ENCODE measurements at places on chromosomes 1 and 21.

GRCh38 chr1:41243079-41243385 lies 926 bp upstream of the SCMH1 start:
- DNase-seq: no peak

DNA sequence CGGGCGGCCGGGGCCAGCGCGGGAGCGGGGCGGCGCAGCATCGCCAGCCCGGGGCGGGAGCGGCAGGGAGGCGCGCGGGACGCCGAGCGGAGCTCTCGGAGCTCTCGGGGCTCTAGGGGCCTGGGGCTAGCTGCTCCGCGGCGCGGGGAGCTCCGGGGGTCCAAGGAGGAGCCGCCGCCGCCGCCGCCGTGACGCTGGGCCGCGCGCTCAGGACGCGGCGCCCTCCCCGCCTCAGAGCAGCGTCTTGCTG lies 147 bp downstream of the CLSTN1 start:
- DNase-seq: no peak

GRCh38 chr1:241607497-241607896 lies 32.7 kb downstream of the CHML start:
- DNase-seq: no peak

DNA sequence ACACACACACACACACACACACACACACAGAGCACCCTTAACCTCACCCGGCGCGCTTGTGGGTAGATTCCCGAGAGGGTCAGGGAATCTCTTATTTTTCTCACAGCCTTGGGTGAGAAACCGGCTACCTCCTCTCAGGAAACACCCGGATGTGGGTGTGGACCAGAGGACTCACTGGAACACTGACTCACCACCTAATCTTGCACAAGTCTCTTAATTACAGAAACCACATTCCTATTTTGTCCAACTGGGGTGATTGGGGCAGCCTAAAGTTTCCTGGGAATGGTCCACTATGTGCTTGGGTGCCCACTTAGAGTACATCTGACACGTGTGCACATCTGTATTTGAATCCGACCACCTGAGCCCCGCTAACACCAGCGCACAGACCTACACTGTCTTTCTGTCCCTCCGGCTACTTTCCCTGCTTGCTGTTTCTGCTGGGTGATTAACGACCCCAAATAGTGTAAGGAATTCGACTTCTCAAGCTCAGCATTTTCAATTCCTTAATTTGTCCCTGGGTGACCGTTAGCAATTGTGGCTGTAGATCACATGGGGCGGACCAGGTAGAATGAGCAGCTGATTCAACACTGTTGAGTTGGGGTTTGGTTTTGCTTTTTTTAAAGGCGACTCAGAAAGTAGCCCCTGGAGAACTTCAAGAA lies 14.0 kb upstream of the TBX15 start:
- no peak for DNase-seq

GRCh38 chr21:41207401-41208375 lies 39.7 kb downstream of the BACE2 start:
- DNase-seq: peak; percentile 10

GRCh38 chr1:228515200-228515834 lies 28.1 kb downstream of the RNF187 start:
- DNase-seq: peak; percentile 18

DNA sequence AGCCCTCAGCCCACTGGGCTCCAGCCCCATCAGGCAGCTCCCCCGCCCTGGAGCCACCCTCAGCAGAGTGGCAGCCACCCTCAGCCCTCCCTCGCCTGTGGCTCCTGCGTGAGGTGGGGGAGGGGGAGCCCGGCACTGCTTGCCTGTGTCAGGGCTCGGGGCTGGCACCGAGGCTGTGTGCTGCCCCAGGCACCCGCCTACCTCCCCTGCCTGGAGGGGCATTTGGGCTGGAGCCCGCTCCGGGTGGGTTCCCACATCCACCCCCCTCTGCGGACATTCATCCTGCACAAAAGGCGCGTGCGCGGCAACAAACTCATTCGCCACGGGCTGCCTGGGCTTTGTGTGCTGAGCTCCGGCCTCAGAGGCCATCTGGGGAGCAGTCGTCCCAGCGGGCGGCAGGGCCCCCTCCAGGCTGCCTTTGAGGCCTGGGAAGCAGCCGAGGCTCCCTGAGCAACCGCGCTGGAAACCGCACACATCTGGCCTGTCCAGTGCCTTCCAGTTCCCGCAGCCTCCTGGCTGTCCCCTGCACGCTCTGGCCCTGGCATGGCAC lies 12.6 kb upstream of the TNFRSF14 start:
- peak; percentile 68 for DNase-seq

GRCh38 chr21:44572959-44573583 lies 458 bp upstream of the KRTAP10-4 start:
- no peak for DNase-seq

- DNase-seq: no peak
These were observed 55.1 kb downstream of the PRDX6 start for GRCh38 chr1:173532237-173532636.

DNA sequence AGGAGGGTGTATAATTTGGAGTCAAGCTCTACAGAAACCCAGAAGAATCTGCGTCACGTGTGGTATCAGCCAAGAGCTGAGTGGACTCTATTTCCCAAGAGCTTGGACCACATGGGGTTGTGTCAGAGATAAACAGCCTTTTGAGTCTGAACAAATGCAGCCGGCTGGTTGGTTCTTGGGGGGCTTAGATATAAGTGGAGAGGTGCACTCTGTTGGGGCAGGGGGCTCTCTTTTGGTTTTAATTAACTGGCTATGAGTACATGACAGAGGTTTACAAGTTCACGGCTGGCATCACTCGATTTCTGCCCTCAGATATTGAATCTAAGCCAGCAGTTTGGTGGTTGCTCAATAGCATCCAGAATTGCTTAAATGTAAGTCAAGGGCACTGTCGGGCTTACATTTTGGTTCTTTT lies 501 bp upstream of the MRAP start:
- no peak for DNase-seq

GRCh38 chr1:33247545-33247944 lies 8.7 kb upstream of the ZNF362 start:
- DNase-seq: no peak

DNA sequence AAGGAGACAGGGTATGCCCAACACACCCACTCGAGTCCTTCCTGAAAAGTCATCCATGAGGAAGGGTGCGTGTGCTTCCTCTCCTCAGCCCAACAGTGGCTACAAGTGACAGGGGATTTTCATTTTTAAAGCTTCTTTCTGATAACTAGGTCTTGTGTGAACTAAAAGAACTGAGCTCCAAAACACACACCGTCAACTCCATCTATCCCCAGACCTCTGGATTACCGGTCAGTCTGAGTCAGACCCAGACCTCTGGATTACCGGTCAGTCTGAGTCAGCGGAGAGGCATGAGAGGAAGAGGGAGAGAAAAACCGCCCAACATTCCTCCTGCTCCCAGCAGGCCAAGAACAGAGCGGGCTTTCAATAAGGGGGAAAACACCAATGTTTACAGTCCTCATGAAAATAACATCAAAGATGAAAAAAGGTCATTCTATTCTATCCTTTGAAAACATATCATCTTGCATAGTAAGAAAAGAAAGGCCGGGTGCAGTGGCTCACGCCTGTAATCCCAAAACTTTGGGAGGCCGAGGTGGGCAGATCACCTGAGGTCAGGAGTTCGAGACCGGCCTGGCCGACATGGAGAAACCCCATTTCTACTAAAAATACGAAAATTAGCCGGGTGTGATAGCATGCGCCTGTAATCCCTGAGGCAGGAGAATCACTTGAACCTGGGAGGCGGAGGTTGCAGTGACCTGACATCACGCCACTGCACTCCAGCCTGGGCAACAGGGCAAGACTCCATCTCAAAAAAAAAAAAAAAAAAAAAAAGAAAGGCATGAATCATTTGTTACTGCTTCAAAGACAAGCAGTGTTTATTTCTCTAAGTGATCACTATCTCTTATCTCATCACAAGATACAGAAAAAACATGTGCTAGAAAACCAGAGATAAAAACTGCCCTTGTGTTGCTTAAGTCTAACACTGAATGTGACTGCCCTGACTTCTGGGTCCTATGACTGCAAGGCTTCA lies 3.4 kb downstream of the PTTG1IP start:
- DNase-seq: no peak

DNA sequence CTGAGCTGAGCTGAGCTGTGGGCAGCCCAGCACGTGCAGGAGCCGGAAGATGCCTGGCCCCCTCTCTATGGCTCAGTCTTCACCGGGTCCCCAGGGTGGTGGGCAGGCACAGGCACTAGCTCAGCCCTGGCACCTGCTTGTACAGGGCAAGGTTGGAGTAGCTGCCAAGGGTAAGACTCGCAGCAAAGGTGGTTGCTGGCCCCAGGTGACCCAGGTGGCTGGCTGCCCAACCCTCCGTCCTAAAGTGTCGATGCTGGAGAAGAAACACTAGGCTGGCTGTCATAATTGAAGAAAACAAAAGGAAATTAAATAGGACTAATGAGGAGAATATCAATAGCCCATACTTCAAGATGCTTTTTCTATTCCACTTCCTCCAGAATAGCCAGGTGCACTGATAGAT lies 77.1 kb upstream of the ACTL8 start:
- no peak for DNase-seq

GRCh38 chr1:18409609-18410237 lies 71.0 kb upstream of the KLHDC7A start:
- DNase-seq: no peak

DNA sequence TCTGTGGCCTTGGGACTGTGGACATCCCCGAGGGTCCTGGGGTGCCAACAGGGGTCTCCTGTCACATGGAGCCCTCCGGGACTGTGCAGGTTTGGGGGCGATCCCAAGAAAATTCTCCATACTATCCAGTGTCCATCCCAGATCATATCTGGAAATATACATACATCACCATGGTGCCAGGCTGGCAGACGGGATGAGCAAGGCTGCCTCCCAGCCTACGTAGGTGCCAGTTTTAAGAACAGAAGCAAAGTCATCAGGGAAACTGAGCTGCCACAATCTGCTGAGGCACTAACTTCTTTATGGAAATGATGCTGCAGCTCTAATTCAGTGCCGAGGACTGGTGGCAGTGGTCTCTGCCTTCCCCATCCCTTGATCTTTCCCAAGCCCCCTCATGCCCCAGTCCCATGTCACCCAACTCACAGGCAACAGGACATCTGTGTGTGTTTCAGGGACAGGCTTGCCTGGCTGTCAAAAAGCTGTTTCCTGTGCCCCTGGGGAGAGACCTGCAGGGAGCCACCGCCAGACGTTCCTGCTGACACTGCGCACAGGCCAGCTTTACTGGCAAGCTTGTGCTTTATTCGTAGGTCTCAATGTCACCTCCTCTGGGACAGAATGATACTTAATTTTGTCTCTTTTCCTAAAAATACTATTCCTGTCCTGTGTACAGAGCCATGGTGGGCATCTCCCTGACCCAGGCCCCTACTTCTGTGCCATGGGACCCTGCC lies 15.5 kb downstream of the TEX35 start:
- DNase-seq: no peak

GRCh38 chr1:209863766-209864485 lies 36.2 kb downstream of the UTP25 start:
- no peak for DNase-seq

GRCh38 chr21:38219049-38219628 lies 37.7 kb upstream of the KCNJ15 start:
- DNase-seq: peak; percentile 30

DNA sequence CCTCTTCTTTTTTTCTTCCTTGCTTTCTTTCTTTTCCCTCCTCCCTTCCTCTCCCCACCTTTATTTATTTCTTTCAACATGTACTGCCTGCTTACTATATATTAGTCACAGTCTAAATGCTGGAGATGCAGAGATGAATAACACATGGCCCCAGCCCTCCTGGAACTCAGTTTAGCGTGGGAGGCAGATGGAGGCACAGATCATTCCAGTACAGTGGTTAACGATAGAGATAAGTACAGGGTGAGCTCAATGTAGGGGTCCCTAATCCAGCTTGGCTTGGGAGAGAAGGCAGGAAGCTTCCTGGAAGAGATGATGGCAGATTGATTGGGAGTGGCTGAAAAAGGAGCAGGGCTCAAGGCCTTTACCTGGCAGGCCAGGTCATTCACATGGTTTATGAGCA lies 55.6 kb upstream of the PPP2R5A start:
- DNase-seq: no peak

- DNase-seq: no peak
These were observed 15.6 kb upstream of the HMGCS2 start for GRCh38 chr1:119784191-119784781.

DNA sequence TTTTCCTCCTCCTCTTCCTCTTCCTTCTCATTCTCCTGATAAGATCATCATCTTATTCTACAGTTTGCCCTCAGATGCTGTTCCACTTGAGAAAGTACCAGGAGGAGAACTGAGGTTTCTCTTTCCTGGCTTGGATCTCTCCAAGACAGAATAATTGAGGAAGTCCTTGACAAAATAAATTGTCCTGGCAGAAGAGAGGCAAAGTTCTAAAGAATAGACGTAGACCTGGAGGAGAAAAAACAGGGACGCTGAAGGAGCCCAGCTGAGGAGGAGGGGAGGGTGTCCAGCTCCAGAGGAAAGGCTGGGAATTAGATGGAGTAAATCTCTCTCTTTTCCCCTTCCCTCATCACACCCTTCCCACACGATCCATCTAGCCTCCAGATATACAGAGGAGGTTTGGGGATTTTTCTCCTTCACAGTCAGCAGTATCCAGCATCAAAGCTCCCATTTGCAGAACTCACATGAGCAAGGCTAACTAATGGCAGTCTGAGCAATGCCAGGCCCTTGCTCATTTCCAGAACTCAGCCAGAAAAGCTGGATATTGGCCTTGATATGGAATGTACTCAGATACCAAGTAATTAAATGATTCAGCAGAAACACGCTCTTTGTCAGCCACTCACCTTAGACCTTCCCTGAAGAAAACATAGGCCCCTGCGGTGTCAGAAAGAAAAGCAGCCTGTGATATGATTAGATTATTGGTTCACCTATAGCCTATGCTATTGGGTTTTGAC lies 5.1 kb upstream of the GNG12 start:
- no peak for DNase-seq

DNA sequence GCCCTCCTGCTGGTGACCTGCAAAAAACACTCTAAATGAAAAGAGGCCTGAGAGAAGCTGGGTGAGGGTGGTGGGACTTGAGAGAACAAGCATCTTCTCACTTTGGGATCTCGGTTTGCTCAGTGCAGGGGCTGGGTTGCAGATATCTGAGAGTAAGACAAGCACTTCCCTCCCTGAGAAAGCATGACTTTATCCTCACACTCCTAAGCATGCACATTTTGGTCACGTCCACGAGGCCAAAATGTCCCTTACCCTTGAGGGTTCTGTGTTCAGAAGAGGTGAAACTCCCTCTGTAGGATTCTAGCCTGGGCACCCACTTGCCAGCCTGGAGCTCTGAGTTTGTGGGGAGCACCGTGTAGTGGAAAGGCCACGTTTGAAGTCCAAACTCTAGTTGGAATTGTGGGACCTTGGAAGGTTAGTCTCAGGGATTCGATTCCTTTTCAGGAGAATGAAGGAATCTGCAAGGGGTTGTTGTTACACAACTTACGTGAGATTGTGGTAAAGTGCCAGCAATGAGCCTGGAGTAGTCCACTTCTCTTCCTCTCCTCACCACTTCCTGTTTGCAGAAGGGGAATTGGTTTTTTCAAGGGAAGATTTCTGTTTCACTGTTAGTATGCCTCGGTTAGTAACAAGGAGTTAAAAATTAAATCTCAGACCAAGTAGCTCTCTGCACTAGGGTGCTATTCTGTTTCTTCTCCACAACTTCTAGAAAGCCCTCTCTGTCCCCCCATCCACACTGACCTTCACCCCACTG lies 3.0 kb downstream of the FCAMR start:
- peak; percentile 12 for DNase-seq

- no peak for DNase-seq
These were observed 86.5 kb upstream of the ATP1A1 start for GRCh38 chr1:116286541-116286971.
